ENCODE measurements at places on chromosomes 5 and 9. TPM values are rescaled to one million over a fixed set of nuclear protein-coding genes. Genes with fewer than 3 reads are reported as not detected.

DNA sequence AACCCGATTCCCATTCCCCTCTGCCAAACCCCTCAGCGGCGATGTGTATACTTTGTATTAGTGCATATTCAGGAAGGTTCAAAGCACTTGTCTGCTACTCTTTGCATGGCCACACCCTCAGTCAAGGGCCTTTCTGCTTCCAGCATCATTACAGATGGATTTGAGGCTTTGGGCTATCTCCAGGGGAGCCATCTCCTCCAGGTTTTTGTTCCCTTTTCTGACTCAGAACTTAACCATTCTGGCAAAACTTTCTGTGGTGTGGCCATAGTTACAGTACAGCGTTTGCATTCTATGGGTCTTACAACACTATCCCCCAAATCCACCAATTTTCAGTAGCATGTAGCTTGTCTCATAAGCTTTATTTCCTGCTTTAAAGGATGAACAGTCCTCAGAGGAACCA is 36.0 kb upstream of the SVEP1 start:
- H3K36me3 ChIP-seq, result no peaks in the 10 kb centered on the region
- no peak overlapping the region for H3K4me3 ChIP-seq
- no peak for DNase-seq
- H3K4me1 ChIP-seq, result no peaks in the 10 kb centered on the region

- no peaks in the 10 kb centered on the region for H3K36me3 ChIP-seq
- no peak for DNase-seq
- H3K4me3 ChIP-seq, result no peak overlapping the region
- peak overlapping the region; percentile 88 for H3K27ac ChIP-seq
- peaks cover 13% of the 10 kb centered on the region for H3K27me3 ChIP-seq
Observed at GRCh38 chr9:136572003-136572827, 26.4 kb upstream of the NOTCH1 start.

GRCh38 chr9:89797937-89798455 is 193.2 kb downstream of the GADD45G start:
- no peak overlapping the region for H3K4me3 ChIP-seq
- H3K4me1 ChIP-seq, result peaks cover 12% of the 10 kb centered on the region
- no peak for DNase-seq
- no peaks in the 10 kb centered on the region for H3K36me3 ChIP-seq
- H3K27ac ChIP-seq, result no peak overlapping the region

CCL27 gene
- total RNA-seq, result 0.67 TPM

DNA sequence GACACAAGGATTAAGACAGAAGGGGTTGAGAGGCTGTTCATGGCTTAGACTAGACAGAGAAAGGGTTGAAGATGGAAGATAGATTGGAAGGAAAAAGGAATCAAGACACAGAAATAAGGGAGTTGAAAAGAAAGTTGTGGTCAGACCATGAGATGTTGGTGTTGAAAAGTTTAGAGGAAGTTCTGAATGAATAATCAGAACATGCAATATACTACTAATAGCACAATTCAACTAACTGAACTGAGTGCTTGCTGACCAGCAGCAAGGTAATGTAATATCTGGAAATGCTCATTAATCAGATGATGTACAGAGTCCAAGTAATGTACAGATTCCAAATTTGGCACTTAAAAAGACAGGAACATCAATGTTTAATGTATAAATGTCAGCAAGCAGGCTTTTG is 10.6 kb upstream of the NNT start:
- no peak for DNase-seq
- H3K4me3 ChIP-seq, result no peak overlapping the region
- no peaks in the 10 kb centered on the region for H3K4me1 ChIP-seq

- no peak overlapping the region for H3K27ac ChIP-seq
- no peaks in the 10 kb centered on the region for H3K36me3 ChIP-seq
- peaks cover 3% of the 10 kb centered on the region for H3K27me3 ChIP-seq
- no peak overlapping the region for H3K4me3 ChIP-seq
- no peak for DNase-seq
Observed at GRCh38 chr5:159903131-159903530, 13.2 kb upstream of the ADRA1B start.

DNA sequence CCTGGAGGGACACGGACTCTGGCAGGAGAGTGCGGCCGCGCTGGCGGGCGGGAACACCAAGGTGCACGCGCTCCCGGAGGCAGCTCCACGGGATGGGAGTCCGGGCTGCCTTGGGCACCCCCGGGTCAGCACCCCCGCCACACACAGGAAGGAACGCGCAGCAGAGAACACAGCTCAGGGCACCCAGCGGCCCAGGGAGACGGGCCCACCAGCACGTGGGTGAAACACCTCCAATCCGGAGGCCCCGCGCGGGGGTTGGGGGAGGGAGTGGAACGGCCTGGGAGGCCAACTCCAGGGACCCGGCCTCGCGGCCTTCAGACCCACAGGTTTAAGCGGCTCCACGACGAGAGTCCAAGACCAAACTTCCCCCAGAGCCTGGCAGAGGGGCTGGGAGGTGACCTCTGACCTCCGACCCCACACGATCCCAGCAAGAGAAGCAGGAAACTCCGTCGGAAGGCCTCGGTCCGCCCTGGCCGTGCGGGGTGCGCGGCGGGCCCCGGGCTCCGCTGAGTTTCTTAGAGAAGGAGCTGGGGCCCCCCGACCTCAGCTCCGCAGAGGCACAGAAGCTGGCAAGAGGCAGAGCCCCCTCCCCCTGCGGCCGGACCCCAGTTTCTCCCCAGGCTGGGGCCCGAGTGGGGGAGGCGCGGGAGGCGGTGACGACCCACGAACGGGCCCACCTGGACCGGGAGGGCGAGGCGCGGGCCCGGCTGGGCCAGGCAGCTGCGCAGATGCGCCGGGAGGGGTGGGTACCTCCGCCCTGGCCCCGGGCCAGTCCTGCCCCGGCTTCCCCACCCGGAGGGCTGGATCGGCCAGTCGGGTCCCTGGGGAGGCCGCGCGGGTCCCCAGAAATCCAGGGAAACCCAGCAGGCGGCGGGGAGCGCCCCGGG is 851 bp downstream of the NACC2 start:
- peaks cover 14% of the 10 kb centered on the region for H3K27me3 ChIP-seq
- H3K4me3 ChIP-seq, result peak overlapping the region; percentile 71
- H3K27ac ChIP-seq, result no peak overlapping the region
- no peaks in the 10 kb centered on the region for H3K36me3 ChIP-seq
- DNase-seq, result no peak

DNA sequence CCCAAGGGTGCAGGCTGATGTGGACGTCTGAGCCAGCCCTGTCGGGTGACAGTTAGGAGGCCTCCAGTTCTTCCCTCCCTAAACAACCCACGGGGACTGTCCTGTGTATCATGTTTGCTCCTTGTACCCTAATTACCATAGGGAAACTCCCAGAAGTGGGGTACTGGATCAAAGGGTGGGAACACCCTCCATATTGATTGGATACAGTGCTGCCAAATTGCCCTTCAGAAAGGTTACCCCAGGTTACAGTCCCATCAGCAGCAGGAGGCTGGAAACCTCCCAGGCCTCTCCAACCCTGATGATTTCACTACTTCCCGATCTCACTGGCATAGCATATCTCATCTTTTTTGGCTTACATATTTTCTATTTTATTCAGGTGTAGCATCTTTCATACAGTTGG is 22.0 kb downstream of the UBE2QL1 start:
- H3K4me1 ChIP-seq, result peaks cover 19% of the 10 kb centered on the region
- no peak for DNase-seq
- H3K36me3 ChIP-seq, result no peaks in the 10 kb centered on the region
- peaks cover 21% of the 10 kb centered on the region for H3K27me3 ChIP-seq
- no peak overlapping the region for H3K27ac ChIP-seq

GRCh38 chr9:136621734-136622093 is 41.0 kb upstream of the EGFL7 start:
- H3K4me1 ChIP-seq, result peaks cover 14% of the 10 kb centered on the region
- no peak for DNase-seq
- H3K4me3 ChIP-seq, result no peak overlapping the region
- H3K27me3 ChIP-seq, result peaks cover 10% of the 10 kb centered on the region
- H3K36me3 ChIP-seq, result no peaks in the 10 kb centered on the region
- no peak overlapping the region for H3K27ac ChIP-seq

DNA sequence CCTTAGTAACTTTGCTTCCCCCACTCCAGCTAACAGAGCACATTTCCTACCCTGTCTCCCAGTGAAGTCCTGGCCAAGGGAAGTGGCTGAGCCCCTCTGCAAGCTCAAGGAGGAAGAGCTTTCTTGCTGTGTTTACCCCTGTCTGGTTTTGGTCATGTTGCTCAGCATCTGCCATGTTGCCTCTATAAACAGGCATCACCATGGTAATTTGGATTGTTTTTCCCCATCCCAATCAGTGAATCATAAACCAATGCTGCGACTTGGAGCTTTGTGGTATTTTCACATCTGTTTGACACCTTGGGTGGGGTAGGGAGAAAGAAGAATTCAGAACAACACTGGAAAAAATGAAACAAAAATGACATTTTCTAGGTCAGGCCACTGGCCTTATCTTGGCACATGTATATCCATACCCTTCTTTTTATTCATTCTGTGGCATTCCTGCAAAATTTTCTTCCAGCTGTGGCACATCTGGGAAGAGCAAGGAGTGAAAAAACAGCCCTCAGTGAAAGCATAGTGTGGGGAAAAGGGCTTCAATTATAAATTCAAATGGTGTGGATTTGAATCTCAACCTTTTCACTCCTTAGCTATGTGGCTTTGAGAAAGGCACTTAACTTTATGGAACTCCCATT is 42.5 kb downstream of the SLIT3 start:
- no peaks in the 10 kb centered on the region for H3K36me3 ChIP-seq
- no peaks in the 10 kb centered on the region for H3K4me1 ChIP-seq
- H3K4me3 ChIP-seq, result no peak overlapping the region
- no peak for DNase-seq

LHFPL2 gene
- total RNA-seq, result 18.3 TPM

- peaks cover 7% of the 10 kb centered on the region for H3K4me1 ChIP-seq
- DNase-seq, result no peak
- no peak overlapping the region for H3K27ac ChIP-seq
- H3K4me3 ChIP-seq, result no peak overlapping the region
- peaks cover 3% of the 10 kb centered on the region for H3K27me3 ChIP-seq
Observed at GRCh38 chr9:16275795-16276624, 594.5 kb downstream of the BNC2 start.

DNA sequence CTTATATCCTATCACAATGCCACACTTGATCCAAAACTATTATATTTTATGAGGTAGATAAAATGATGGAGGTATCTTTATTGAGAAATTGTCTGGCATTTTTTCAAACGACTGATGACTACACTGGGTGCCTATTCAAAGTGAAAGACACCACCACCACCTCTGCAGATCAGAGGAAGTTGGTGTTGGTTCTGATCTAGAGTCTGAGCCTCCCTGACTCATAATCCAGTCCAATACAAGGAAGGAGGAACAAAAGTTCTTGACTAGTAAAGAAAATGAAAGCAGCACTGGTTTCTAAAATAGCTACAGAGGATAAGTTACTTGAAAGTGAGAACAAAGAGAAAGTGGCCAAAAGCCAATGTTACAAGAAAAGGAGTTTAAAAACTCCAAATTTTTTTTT is 139.9 kb downstream of the RFX3 start:
- H3K4me1 ChIP-seq, result no peaks in the 10 kb centered on the region
- H3K36me3 ChIP-seq, result peaks cover 22% of the 10 kb centered on the region
- no peak overlapping the region for H3K27ac ChIP-seq

GRCh38 chr9:34505370-34506120 is 17.2 kb downstream of the ENHO start:
- H3K4me3 ChIP-seq, result no peak overlapping the region
- no peaks in the 10 kb centered on the region for H3K36me3 ChIP-seq
- no peak overlapping the region for H3K27ac ChIP-seq
- H3K4me1 ChIP-seq, result peaks cover 8% of the 10 kb centered on the region

ITK gene
- total RNA-seq, result not detected

- no peak for DNase-seq
- H3K27ac ChIP-seq, result no peak overlapping the region
- H3K27me3 ChIP-seq, result peaks cover 4% of the 10 kb centered on the region
- H3K4me3 ChIP-seq, result no peak overlapping the region
- no peaks in the 10 kb centered on the region for H3K36me3 ChIP-seq
Observed at GRCh38 chr9:78584589-78584988, 287.7 kb downstream of the PSAT1 start.

DNA sequence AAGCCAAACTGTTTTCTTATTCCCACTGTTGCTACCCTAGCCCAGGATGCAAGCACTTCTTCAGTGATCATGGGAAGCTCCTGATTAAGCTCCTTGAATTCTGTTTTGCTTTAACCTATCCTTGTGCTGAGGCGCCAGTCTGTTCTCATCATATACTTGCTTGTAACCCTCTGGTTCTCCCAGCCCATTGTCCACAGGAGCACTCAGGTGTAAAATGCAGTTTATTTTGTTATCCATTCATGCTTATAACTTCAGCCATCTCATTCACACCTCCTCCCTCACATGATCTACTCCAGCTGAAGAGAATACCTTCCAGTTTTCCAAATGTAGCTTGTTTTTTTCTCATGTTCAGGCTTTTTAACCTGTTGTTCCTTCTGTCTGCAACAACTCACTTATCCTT is 402.1 kb upstream of the BRINP1 start:
- no peak for DNase-seq
- peaks cover 3% of the 10 kb centered on the region for H3K27me3 ChIP-seq
- H3K36me3 ChIP-seq, result no peaks in the 10 kb centered on the region
- H3K27ac ChIP-seq, result no peak overlapping the region

DNA sequence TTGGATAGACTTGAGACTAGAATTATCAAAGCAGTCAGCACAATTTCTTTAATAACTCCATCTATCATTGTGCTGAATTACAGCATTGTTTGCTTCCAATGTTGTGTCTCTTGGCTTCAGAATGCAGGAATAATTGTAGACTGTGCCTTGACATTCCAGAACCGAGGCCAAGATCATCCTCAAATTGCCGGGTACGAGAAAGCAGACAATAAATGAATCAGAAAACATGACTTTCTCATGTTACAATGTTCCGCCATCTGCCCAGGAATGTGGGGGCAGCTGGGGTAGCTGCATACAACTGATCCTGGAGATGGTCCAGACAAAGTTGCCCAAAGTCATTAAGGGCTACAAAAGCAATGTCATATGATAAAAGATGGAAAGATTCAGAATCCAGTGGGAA is 206.2 kb upstream of the SGCD start:
- no peak overlapping the region for H3K4me3 ChIP-seq
- no peak overlapping the region for H3K27ac ChIP-seq
- no peaks in the 10 kb centered on the region for H3K4me1 ChIP-seq

KCNV2 gene
- not detected for total RNA-seq

DNA sequence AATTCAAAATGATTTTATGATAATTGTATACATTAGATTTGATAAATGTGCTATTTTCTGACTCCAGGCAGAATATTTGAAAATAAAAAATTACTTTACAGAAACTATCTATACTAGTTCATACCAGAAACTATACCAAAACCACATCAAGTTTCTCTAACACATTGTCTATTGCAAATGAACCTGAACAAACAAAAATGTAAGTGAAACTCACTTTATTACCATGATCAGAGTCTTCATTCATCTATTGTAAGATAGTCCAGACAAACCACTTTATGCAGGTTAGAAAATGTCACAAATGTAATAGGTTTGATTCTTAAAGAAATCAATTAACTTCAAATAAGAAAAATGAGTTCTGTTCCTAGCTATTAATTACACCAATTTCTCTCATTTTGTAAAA is 99.4 kb downstream of the OXCT1 start:
- no peak overlapping the region for H3K4me3 ChIP-seq
- no peaks in the 10 kb centered on the region for H3K36me3 ChIP-seq
- H3K27me3 ChIP-seq, result no peaks in the 10 kb centered on the region

GRCh38 chr5:41067714-41068568 is 3.2 kb downstream of the MROH2B start:
- no peaks in the 10 kb centered on the region for H3K4me1 ChIP-seq
- H3K36me3 ChIP-seq, result no peaks in the 10 kb centered on the region
- H3K4me3 ChIP-seq, result no peak overlapping the region
- no peaks in the 10 kb centered on the region for H3K27me3 ChIP-seq

ZBTB26 gene
- 15.4 TPM for total RNA-seq

Measured in progenitor cell of endocrine pancreas (in vitro differentiated cells).